ENCODE measurements at places on chromosomes 6 and 20.

- DNase-seq = no peak
Observed at GRCh38 chr6:36920546-36920945, 34.0 kb upstream of the PI16 start.

- no peak for DNase-seq
Observed at GRCh38 chr6:141618180-141618581, 514.5 kb upstream of the GJE1 start.

DNA sequence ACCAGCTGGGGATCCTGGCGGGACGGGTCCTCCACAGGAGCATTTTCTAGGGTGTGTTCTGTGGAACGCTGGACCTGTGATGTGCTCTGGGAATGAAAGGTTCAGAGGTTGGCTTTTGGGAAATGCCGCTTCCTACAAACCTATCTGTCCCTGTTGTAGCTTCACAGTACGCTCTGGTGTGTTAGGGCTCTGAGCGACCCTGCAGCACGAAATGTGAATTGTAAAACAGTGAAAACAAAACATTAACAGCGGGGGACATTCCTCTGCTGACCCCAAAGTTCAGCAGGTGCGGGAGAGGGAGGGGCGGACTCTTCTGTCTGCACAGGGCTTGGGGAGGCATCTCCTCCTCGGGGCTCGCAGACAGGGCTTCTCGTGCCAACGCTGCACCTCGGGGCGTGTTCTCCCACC is 155.9 kb downstream of the NRN1 start:
- DNase-seq = no peak

DNA sequence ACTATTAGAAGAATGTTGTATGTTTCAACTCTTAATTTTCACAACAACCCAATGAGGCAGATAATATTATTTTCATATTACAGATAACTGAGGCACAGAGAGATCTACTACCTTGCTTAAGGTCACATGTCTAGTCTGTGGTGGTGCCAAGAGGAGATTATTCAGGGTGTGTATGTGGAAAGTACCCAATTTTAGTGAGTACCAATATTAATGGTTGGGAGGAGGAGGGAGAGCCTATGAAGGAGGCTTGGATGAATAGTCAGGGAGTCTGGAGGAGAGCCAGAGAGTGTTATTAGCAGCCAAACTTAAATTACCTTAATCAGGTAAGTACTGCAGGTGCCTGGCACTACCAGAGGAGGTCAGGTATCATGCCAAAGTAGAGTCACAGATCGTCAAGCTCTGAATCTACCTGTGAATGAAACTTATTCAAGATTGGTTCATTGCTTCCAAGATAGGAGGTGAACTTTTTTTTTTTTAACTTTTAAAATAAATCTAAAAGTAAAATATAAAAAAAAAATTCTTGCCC is 10.9 kb upstream of the CALHM6 start:
- no peak for DNase-seq

DNA sequence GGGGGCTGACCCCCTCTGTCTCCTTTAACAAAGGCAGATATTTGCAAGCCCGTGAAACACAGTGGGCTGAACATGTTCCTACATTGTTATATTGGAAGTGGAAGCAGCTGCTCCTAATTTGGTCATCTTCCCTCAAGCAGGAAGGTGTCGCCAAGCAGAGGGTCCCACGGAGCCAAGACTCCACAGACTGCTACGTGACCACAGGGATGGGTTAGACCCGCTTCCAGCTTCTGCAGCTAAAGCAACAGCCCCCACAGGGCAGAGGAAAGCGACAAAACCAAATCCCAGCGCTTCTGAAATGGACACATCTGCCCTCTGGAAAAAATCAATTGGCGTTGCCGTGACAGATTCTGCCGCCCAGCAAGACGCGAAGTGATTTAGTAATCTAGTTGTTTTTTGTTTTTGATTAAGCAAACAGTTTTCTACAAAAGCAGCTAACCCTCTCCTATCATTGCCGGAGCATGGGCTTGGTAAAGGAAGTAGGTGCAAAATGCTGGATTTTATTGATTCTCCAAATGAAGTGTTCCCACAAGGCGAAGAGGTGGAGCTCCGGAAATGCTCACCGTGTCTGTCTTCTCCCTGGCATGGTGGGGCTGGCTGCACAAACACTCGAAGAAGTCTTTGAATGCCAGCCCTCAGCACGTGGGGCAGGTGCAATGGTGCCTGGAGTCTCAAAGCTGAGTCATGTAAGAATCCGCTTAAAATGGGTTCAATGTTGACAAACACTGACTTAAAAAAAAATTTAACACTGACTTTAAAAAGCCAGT is 79.4 kb upstream of the FRMD1 start:
- no peak for DNase-seq
